Memory B cell (primary cell): ENCODE measurements at places on chromosomes 2 and 18.

DNA sequence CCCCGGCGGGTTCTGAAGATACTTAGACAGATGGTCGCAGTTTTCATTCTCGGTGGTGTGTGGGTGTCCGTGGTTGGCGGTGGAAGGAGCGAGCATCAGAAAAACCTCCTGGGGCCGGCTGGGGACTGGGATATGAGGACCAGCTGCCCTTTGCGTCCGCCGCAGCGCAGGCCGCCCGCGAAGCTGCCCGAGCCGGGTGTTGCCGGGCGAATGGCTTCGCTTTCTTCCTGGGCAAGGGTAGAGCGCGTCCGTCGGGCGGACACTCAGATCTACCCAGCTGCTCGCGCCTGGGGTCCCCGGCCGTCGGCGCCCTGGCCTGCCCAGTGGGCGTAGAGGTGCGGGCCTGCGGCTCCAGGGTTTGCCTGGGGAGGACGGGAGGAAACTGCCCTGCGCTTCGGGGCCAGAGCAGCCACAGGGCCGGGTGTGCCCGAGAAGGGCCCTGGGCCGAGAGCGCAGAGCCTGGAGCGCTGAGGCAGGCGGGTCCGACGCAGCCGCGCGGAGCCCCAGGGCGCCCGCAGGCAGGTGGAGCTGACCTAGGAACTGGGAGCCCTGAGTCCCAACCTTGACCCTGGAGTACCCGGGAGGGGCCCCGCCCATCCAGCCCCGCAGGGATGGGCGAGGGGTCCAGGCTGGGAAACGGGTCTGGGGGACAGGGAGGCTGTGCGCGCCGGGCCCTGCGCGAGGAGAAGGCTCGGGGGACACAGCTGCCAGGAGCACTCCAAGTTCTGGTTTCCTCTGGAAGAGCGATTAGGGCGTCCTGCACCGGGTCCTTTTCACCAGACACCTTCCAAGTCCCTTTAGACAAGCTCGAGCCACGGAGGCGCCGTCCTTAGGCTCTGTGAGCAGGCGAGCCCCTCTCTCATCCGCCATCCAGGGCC, 1.3 kb downstream of the TWIST2 start:
- no peak for DNase-seq

GRCh38 chr2:208025037-208025813, at the start of gene PLEKHM3:
Gene PLEKHM3, minus strand, starts transcription at chr2:208025527. Its CDS starts 23,888 bp downstream, at chr2:208001639.
- DNase-seq: peak; percentile 65

- DNase-seq: no peak
Observed at GRCh38 chr18:56240405-56240804, 398.0 kb downstream of the TXNL1 start.

DNA sequence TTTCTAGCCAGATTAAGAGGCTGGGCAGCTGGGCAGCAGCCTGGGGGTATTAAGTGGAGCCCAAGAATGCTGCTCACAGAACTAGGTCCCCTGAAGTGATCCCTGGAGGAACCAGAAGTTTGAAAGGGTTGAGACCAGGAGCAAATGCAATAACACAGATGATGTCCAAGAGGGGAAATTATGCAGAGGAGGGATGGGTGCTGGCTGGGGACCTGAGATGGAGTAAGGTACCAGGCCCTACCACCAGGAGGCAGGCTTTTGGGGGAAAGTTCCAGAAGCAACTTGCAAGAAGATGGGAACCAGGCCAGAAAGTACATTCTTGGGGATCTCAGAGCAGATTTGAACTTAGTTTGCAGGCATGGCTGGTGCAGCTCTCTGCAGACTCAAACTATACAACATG, 175.1 kb downstream of the NCK2 start:
- no peak for DNase-seq

DNA sequence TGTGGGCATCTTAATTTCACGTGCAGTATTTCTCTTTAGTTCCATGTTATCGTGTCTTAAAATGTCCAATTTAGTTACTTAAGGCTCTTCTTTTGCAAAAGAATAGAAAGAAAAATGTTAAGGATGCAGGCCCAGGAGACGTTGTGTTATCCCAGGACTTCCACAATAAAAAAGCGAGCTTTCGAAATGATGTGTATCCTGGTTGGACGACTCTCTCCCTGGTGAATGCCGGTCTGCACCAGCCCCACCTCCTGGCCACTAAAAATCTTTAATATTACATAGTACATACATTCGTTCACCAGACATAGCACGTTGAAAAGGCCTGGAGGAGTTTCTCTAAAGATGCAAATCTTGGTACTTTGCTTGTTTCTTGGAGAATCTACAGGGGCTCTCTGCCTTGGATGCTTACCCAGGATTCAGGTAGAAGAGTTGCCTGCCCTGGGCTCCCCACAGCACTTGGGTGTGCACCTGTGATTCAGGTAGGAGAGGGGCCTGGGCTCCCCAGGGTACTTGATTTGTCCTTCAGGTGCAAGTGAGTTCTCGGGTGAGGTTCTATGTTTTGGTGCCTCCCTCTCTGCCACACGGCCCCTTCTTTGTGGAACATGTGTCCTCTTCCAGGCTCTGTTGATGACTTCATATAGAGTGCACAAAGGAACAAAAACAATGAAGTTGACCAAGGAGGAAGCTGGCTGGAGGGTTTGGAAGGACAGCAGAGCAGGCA, 26.6 kb downstream of the TWIST2 start:
- no peak for DNase-seq

GRCh38 chr2:47737-48136, 1.4 kb upstream of the FAM110C start:
- no peak for DNase-seq

- no peak for DNase-seq
Observed at GRCh38 chr2:63054841-63055225, 4.2 kb downstream of the OTX1 start.

- no peak for DNase-seq
Observed at GRCh38 chr2:237240252-237240651, 154.6 kb downstream of the COPS8 start.

- no peak for DNase-seq
Observed at GRCh38 chr2:126761981-126762878, 106.3 kb downstream of the GYPC start.

DNA sequence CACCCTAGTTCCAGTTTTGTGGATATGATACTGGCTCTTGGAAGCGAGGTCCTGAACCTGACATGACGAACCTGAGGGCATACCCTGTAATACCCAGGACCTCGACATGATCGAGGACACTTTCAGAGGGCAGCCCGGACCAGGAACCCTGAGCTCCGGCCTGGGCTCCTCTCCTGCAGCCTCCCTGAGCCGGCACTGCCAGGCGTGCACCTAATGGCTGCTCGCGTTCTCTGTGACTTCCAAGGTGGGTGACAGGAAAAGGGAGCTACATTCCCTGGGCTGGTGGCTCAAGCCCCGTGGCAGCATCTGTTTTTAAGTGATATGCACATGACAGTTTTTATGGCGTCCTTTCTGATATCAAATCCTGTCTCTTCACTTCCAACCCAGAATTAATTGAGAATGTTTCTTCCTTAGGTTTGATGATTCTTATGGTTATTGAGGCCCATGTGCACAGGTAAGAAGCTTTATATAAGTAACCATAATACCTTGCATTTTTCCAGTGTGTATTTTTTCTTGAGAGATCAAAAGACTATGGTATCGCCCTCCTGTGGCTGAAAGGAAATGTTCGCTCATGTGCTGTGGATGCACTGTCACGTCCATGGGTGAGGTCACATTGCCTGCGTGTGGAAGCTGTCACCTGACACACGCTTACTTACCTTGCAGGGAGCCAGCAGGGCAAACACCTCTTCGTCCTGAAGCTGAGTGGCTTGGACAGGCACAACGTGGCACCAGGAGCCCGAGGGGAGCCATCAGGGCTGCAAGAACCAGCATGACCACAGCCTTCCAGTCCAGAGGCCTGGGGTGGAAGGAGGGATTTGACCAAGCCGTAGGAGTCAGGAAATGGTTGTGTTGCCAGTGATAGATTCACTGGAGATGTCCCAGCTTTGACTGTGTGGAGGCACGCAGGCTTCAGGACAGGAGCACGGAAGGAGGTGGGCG, 367.4 kb upstream of the MYT1L start:
- DNase-seq: no peak

DNA sequence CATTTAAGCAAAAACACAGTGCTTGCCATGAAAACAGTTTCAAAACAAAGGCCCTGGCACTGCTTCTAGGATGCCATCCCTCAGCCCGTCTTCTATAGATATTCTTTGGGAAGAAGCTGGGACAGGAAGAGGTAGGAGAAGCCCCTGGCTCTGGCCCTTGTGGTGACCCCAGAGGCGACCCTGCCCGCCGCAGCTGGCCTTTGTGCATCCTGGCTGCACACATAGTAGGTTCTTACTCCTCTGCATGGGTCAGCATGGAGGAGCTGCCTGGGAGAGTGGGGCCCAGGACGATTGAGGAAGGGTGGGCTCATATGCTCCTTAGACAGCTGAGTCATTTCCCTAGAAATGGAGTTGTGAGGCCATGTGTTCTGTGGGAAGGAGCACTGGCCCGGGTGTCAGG, 44.4 kb upstream of the OTOF start:
- no peak for DNase-seq
